ENCODE measurements at places on chromosomes 6 and 20. TPM values are rescaled to one million over a fixed set of nuclear protein-coding genes. Genes with fewer than 3 reads are reported as not detected.

LGSN gene
- total RNA-seq: not detected

NT5E gene
- total RNA-seq: 15.8 TPM

PPIL4 gene
- 12.8 TPM for total RNA-seq

SCRT2 gene
- total RNA-seq: not detected

TSBP1 gene
- total RNA-seq: not detected

STMND1 gene
- not detected for total RNA-seq

AGER gene
- total RNA-seq: 5.0 TPM

CAPN11 gene
- not detected for total RNA-seq

INSM1 gene
- 0.04 TPM for total RNA-seq

LY6G6F gene
- not detected for total RNA-seq

C20orf204 gene
- 2.1 TPM for total RNA-seq

FRK gene
- total RNA-seq: 0.46 TPM

HLA-DPB1 gene
- not detected for total RNA-seq

GHRH gene
- not detected for total RNA-seq

RIPPLY2 gene
- not detected for total RNA-seq

ARMH2 gene
- total RNA-seq: not detected

GRCh38 chr6:96542702-96543101 is 20.2 kb upstream of the FHL5 start:
- DNase-seq: peak; percentile 15
- no peak overlapping the region for H3K27ac ChIP-seq
- no peak overlapping the region for H3K4me3 ChIP-seq

- H3K27me3 ChIP-seq: no peaks in the 10 kb centered on the region
- peak; percentile 80 for DNase-seq
- H3K4me1 ChIP-seq: peaks cover 15% of the 10 kb centered on the region
- peak overlapping the region; percentile 53 for H3K27ac ChIP-seq
- no peak overlapping the region for H3K4me3 ChIP-seq
Measured at GRCh38 chr6:106159531-106159940, 73.4 kb downstream of the PRDM1 start.

GRCh38 chr20:15603506-15603905 is 969.7 kb downstream of the KIF16B start:
- H3K4me1 ChIP-seq: no peaks in the 10 kb centered on the region
- no peaks in the 10 kb centered on the region for H3K27me3 ChIP-seq
- no peak overlapping the region for H3K4me3 ChIP-seq
- no peak overlapping the region for H3K27ac ChIP-seq
- peak; percentile 53 for DNase-seq
- no peaks in the 10 kb centered on the region for H3K36me3 ChIP-seq

GRCh38 chr20:1831606-1832005 is 63.6 kb upstream of the SIRPA start:
- no peak overlapping the region for H3K4me3 ChIP-seq
- no peak for DNase-seq

DNA sequence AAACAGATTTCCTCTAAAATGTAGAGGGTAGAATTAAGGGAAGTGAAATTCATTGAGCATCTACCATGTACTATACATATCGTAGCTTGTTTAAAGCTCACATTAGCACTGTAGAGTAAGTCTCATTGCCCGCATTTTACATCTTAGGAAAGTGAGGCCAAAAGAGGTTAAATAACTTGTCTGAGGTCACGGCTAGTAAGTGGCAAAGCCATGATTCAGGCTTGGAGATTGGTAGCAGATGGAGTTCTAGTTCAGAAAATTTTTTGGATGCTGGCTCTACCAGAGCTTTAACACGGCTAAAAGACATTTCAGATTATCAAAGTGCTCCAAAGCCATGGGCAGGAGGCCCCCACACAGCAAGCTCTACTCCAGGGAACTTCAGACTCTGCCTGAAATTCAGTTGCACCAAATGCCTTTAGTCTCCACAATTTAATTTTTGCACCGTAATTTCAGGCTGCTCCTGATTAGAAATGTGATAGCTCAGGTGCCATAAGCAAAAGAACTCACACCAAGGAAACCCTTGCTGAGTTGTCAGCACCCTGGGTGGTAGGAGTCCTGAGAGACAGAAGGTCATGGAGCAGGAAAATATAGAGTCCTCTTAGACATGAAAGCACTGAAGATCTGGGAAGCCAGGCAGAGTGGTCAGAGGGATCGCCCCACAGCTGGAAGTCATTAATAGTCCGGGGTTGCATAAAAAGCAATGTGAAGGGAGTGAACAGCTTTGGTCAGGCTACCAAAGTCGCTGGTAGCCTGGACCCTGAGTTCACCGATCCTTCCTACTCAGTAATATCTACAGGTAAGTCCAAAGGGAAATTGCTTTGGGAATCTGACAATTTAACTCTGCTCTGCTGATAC is 55.2 kb upstream of the ASIP start:
- no peak overlapping the region for H3K4me3 ChIP-seq
- no peak overlapping the region for H3K27ac ChIP-seq
- no peaks in the 10 kb centered on the region for H3K4me1 ChIP-seq
- no peaks in the 10 kb centered on the region for H3K36me3 ChIP-seq

DNA sequence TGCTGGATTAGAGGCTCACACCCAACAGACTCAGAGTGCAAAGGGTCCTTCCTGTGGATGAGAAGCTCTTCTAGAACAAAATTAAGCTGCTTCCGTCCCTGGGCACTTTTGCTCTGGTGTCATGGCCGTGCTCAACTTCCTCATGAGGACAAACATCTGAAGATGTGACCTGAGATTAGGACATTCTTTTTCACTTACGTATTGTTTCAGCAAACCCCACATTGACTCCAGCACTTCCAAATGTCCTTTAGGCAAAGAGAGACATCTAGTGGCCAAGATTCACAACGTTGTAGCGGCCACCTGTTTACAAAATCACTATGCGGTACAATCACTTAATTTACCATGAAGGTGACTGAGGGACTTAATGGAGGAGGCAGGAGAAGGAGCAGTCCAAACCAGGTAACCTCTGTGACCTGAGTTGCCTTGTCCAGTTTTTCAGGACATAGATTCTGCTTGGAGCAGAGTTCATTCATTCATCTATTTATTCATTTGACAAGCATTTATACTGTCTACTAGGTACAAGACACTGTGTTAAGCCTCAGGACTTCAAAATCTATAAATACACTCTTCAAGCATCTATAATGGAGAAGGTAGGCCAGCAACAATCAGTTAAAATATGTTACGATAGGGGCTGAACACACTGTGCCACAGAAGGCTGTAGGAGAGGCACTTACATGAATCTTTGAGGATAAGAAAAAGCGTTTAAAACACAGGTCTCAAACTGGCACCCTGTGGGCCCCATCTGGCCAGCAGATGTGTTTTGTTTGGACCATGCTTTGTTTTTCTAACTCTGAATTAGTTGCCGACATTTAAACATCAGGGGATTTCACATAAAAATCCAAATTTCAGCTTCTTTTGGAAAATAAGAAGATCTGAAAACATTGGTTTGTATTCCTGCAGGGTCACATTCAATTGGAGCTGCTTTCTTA is 5.6 kb upstream of the ADGRF1 start:
- H3K27ac ChIP-seq: peak overlapping the region; percentile 95
- peaks cover 54% of the 10 kb centered on the region for H3K4me1 ChIP-seq
- no peak overlapping the region for H3K4me3 ChIP-seq
- peak; percentile 97 for DNase-seq

DNA sequence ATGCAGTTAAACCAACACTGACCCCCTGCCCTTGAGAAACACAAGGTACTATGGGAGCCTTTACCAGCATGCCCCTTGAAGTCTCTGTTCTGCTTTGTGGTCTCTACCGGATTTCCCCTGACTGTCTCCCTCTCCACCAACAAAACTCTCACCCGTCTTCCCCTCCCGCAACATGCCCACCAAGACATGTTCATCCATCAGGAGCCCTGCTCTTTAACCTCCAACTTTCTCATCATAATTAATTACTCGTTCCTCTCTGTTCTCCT is 1.1 kb downstream of the ZNF165 start:
- peak overlapping the region; percentile 89 for H3K4me3 ChIP-seq
- DNase-seq: no peak
- peak overlapping the region; percentile 85 for H3K27ac ChIP-seq
- H3K4me1 ChIP-seq: peaks cover 3% of the 10 kb centered on the region
- peaks cover 37% of the 10 kb centered on the region for H3K36me3 ChIP-seq

DNA sequence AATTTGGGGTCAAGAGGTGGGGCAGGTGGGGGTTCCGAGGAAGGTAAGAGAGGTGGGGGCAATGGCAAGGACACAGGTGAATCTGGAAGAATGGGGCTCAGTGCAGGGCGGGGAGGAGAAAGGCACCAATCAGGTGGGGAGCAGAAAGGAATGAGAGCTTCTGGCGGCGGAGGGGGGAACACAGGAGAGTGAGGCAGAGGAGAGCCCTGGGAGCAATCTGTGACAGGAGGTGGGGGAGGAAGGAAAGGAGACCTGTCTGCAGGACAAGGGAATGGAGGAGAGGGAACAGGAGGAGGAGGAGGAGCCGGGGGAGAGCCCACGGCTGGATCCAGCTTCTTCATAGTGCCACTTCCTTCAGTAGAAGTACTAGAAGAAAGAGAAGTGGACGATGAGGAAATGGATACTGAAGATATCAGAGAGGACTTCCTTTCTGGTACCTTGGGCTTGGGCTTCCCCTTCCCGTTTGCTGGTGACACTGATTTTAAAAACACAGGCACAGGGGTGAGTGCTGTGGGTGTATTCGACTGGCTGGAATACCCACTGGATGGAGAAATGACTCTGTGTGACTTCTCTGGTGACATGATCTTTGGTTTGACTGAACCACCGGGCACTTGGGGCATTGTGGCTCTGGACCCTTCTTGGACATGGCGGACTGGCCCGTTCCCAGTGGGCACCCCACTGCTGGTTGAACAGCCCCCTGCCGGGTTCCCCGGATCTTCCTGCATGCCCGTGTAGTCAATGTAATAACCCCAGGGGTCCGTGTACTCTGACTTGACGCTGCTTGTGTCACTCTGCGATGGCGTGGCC is 27.4 kb downstream of the HEBP2 start:
- H3K36me3 ChIP-seq: no peaks in the 10 kb centered on the region
- H3K4me1 ChIP-seq: no peaks in the 10 kb centered on the region
- no peaks in the 10 kb centered on the region for H3K27me3 ChIP-seq
- H3K4me3 ChIP-seq: no peak overlapping the region
- DNase-seq: no peak
- no peak overlapping the region for H3K27ac ChIP-seq

- H3K4me3 ChIP-seq: no peak overlapping the region
- no peak overlapping the region for H3K27ac ChIP-seq
- H3K4me1 ChIP-seq: no peaks in the 10 kb centered on the region
- DNase-seq: no peak
Measured at GRCh38 chr20:55656231-55656775, 349.0 kb downstream of the CBLN4 start.

GRCh38 chr6:108157981-108158525 is 7.8 kb upstream of the NR2E1 start:
- H3K27ac ChIP-seq: no peak overlapping the region
- DNase-seq: no peak
- peak overlapping the region; percentile 63 for H3K4me3 ChIP-seq

GRCh38 chr6:139429580-139430145 is 55.2 kb upstream of the CITED2 start:
- no peaks in the 10 kb centered on the region for H3K27me3 ChIP-seq
- H3K36me3 ChIP-seq: no peaks in the 10 kb centered on the region
- no peak overlapping the region for H3K4me3 ChIP-seq
- no peak overlapping the region for H3K27ac ChIP-seq
- no peaks in the 10 kb centered on the region for H3K4me1 ChIP-seq

- no peaks in the 10 kb centered on the region for H3K36me3 ChIP-seq
- H3K27me3 ChIP-seq: no peaks in the 10 kb centered on the region
- H3K4me3 ChIP-seq: no peak overlapping the region
- H3K27ac ChIP-seq: no peak overlapping the region
- peaks cover 16% of the 10 kb centered on the region for H3K4me1 ChIP-seq
- DNase-seq: no peak
Measured at GRCh38 chr6:161143663-161144430, 130.0 kb downstream of the AGPAT4 start.

- no peaks in the 10 kb centered on the region for H3K27me3 ChIP-seq
- H3K36me3 ChIP-seq: no peaks in the 10 kb centered on the region
- no peak overlapping the region for H3K27ac ChIP-seq
- no peaks in the 10 kb centered on the region for H3K4me1 ChIP-seq
- DNase-seq: no peak
- H3K4me3 ChIP-seq: no peak overlapping the region
Measured at GRCh38 chr6:23202207-23202606, 632.8 kb downstream of the HDGFL1 start.

- H3K27me3 ChIP-seq: no peaks in the 10 kb centered on the region
- H3K4me1 ChIP-seq: no peaks in the 10 kb centered on the region
- no peak for DNase-seq
- no peak overlapping the region for H3K4me3 ChIP-seq
- no peak overlapping the region for H3K27ac ChIP-seq
Measured at GRCh38 chr20:17921774-17922173, 46.8 kb downstream of the SNX5 start.

DNA sequence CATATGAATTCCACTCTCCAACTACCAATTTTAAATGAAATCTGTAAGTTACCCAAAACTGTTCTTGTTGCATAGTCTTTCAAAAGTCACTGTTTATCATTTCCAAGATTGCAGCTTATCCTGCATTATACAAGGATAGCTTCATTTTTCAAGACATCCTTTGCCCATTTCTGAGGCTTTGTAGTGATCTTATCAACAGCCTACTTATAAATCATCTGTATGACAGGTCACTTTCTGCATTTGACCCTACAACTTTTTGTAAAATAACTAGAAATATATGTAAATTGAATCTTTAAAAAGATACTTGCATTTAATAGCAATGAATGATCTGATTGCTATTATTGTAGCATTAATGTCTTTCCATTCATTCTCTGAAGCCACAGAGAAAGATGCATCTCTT is 521.1 kb downstream of the UTRN start:
- peaks cover 23% of the 10 kb centered on the region for H3K4me1 ChIP-seq
- no peak overlapping the region for H3K4me3 ChIP-seq
- no peak overlapping the region for H3K27ac ChIP-seq
- H3K36me3 ChIP-seq: no peaks in the 10 kb centered on the region
- no peaks in the 10 kb centered on the region for H3K27me3 ChIP-seq

- peaks cover 8% of the 10 kb centered on the region for H3K36me3 ChIP-seq
- H3K4me3 ChIP-seq: peak overlapping the region; percentile 50
- peak overlapping the region; percentile 99 for H3K27ac ChIP-seq
- DNase-seq: peak; percentile 60
Measured at GRCh38 chr6:48826152-48826515, 636.9 kb downstream of the MMUT start.

- H3K27ac ChIP-seq: no peak overlapping the region
- DNase-seq: peak; percentile 7
- H3K4me1 ChIP-seq: no peaks in the 10 kb centered on the region
- no peaks in the 10 kb centered on the region for H3K36me3 ChIP-seq
Measured at GRCh38 chr20:36407199-36407733, 101.1 kb downstream of the DLGAP4 start.

All from PC-3 (cell line).